ENCODE measurements at places on chromosomes 7 and 10. TPM values are rescaled to one million over a fixed set of nuclear protein-coding genes. Genes with fewer than 3 reads are reported as not detected.

- no peaks in the 10 kb centered on the region for H3K36me3 ChIP-seq
- H3K4me3 ChIP-seq: no peak overlapping the region
- no peaks in the 10 kb centered on the region for H3K4me1 ChIP-seq
- H3K27me3 ChIP-seq: no peaks in the 10 kb centered on the region
- DNase-seq: no peak
These were observed 32.6 kb upstream of the HABP2 start for GRCh38 chr10:113520261-113520660.

- H3K27me3 ChIP-seq: no peaks in the 10 kb centered on the region
- no peak overlapping the region for H3K4me3 ChIP-seq
- no peak overlapping the region for H3K27ac ChIP-seq
- no peak for DNase-seq
These were observed 53.4 kb downstream of the TSPAN15 start for GRCh38 chr10:69504576-69505250.

DNA sequence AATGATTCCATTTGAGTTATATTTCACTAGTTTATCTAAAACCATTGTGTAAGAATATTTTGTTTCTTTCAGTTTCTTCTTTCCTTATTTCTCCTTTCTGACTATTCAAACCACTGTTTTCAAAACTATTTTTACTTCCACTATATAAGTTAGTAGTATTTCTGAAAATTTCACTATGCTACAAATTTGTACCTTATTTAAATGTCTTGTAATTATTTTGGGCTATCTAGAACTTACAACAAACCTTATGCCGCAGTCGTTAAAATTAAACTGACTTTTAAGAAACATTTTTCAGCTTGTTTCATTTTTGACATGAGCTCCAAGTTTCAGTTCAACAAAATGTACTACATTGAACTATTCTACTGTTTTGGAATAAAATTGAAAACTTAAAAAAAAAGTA is 1.8 kb downstream of the TFEC start:
- peaks cover 7% of the 10 kb centered on the region for H3K27me3 ChIP-seq
- no peaks in the 10 kb centered on the region for H3K4me1 ChIP-seq
- H3K27ac ChIP-seq: no peak overlapping the region
- H3K4me3 ChIP-seq: no peak overlapping the region
- no peak for DNase-seq

GRCh38 chr10:17005621-17006566 is 123.7 kb downstream of the CUBN start:
- peaks cover 3% of the 10 kb centered on the region for H3K27me3 ChIP-seq
- no peak overlapping the region for H3K4me3 ChIP-seq
- DNase-seq: no peak
- H3K36me3 ChIP-seq: peaks cover 6% of the 10 kb centered on the region

DNA sequence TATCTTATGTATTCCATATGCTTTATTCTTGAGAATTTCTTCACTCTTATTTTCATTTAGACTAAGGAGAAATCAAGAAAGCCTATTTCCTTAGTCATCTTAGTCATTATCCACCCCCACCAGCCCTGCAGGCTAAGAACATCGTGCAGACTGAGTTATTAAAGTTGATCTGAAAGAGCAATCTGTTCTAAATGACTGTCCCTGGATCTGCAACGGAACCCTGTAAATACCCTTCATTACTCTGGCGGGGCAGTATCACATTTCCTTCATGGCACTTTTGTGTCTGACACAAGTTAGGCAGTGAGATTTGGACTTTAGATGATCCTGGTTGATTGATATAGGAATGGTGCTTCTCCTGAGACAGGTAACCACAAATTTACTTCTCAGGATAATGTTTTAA is 3.5 kb upstream of the MYPN start:
- no peak overlapping the region for H3K27ac ChIP-seq
- H3K27me3 ChIP-seq: peaks cover 15% of the 10 kb centered on the region
- no peak for DNase-seq
- no peaks in the 10 kb centered on the region for H3K4me1 ChIP-seq
- H3K4me3 ChIP-seq: no peak overlapping the region

GRCh38 chr10:100566561-100566960 is 30.8 kb downstream of the HIF1AN start:
- H3K4me1 ChIP-seq: peaks cover 16% of the 10 kb centered on the region
- peaks cover 27% of the 10 kb centered on the region for H3K27me3 ChIP-seq
- no peak overlapping the region for H3K4me3 ChIP-seq
- DNase-seq: no peak
- H3K36me3 ChIP-seq: peaks cover 3% of the 10 kb centered on the region

- DNase-seq: no peak
- H3K27me3 ChIP-seq: peaks cover 13% of the 10 kb centered on the region
- H3K4me3 ChIP-seq: no peak overlapping the region
- no peaks in the 10 kb centered on the region for H3K36me3 ChIP-seq
- no peaks in the 10 kb centered on the region for H3K4me1 ChIP-seq
These were observed 241.3 kb downstream of the KCNMA1 start for GRCh38 chr10:77396290-77396689.

DNA sequence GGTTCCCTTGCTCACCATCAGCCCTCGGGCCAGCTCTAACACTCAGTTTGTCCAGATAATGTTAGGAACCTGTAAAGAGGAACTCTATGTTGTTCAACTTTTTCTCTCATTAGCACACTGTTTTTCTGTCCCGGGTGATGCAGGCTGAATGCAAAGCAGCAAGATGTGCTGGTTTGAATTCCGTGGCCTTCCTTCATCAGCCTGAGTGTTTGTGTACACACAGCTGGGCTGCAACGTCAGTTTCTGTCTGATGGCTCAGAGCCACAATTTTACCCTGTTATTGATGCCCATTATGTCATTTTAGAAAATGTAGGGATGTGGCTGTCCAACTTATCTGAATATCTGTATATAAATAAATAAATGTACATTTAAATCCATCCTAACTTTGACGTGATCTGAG is 152.0 kb downstream of the PLPP4 start:
- H3K27me3 ChIP-seq: no peaks in the 10 kb centered on the region
- no peaks in the 10 kb centered on the region for H3K36me3 ChIP-seq
- no peak overlapping the region for H3K4me3 ChIP-seq

GRCh38 chr7:68682910-68683309 is 915.4 kb upstream of the AUTS2 start:
- H3K4me1 ChIP-seq: no peaks in the 10 kb centered on the region
- no peaks in the 10 kb centered on the region for H3K36me3 ChIP-seq
- no peak overlapping the region for H3K4me3 ChIP-seq
- no peak overlapping the region for H3K27ac ChIP-seq
- DNase-seq: no peak

DNA sequence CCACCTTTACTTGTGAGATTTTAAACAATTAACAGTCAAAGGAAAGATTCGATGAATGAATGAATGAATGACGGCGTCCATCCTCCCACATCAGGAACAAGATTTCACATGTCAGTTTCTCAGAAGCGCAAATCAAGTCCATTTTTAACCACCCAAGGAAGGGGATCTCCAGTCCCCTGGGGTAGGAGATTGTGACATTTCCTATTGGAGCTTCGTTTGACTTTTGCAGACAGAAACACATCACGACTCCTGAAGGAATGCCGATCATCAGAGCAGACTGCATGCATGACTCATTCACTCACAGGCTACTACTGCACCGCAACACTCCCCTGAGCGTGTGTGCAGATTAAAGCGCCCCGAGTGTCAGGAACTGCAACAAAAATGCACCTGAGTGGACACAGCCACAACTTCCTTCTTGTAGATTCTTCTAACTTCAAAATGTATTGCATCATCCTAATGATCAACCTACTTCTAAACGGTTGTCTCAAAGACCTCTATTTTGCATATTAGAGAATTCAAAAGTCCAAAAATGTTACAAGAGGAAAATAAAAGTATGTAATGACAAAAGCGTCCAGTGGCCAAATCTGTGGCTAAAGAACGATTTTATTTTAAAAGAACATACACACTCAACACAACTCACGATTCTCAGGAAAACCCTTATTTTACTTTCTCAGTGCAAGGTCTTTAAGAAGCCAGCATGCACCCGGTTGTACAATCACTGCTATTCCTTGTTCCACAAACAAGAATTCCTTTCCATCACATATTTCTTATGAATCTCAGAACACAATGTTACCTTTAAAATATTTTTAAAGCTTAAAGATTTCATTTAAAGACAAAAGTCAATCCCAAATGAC is 172.6 kb downstream of the FAM107B start:
- peak overlapping the region; percentile 99 for H3K4me3 ChIP-seq
- peak overlapping the region; percentile 77 for H3K27ac ChIP-seq
- H3K4me1 ChIP-seq: peaks cover 64% of the 10 kb centered on the region
- peaks cover 56% of the 10 kb centered on the region for H3K36me3 ChIP-seq

GRCh38 chr10:101067356-101068083 is 5.7 kb downstream of the KAZALD1 start:
- DNase-seq: peak; percentile 85
- no peak overlapping the region for H3K27ac ChIP-seq
- no peaks in the 10 kb centered on the region for H3K36me3 ChIP-seq

DNA sequence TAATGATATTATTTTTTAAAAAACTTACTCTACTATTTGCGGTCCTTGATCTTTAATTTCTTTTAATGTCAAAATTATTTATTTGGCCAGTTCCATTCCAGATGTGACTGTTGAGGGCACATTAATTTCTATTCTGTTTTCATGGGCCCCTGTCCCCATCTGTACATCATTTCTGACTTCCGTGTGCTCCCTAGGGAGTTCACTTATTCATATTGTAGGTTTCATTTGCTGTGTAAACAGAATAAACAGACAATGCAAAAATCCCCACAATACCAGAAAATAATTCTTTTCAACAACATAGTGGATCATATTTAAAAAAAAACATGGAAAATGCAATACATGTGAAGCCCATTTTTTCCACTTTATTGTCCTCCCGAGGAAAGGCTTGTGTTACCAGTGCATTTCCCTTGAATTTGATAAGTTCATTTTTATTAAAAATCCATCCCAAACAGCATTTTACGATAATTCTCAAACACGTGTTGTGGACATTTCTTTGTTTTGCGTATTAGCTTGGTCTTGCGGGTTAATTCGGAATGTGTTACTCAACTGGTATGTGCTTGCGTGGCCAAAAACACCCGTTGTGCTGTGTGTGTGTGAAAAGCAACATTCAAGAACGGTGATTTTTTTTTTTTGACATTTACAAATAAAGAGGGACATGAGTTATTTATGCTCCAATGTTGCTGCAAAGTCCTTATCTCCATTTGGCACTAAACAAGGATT is 138.4 kb downstream of the MGMT start:
- H3K27me3 ChIP-seq: no peaks in the 10 kb centered on the region
- no peak overlapping the region for H3K27ac ChIP-seq
- no peak for DNase-seq
- H3K4me3 ChIP-seq: no peak overlapping the region
- no peaks in the 10 kb centered on the region for H3K4me1 ChIP-seq

DNA sequence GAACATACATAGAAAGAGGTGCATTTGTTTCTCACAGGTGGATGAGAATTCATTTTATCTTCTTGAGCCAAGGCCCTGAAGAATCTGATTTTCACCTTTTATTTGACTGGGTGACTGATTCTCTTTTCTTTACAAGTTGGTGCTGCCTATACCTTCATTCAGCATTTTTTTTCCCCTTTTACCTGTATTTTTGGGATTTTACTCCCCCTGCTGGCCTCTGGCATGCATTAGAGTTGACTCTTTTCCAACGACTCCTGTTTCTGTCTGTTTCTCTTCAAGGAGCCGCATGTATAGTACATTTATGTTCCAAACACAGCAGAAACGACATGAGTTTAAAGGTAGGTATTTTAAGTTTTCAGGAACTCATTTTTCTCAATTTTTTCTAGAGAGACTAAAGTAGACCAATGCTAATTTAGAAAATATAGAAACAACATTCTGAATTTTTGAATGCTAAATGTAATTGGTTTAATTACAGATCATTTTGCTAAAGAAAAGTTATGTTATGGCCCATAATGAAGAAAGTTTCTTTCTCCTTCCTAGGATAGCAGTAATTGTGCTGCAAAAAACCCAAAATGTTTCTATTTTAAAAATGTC is 149.8 kb upstream of the HDAC9 start:
- no peaks in the 10 kb centered on the region for H3K4me1 ChIP-seq
- DNase-seq: peak; percentile 34
- H3K36me3 ChIP-seq: no peaks in the 10 kb centered on the region
- H3K4me3 ChIP-seq: no peak overlapping the region
- H3K27me3 ChIP-seq: peaks cover 4% of the 10 kb centered on the region
- H3K27ac ChIP-seq: no peak overlapping the region

- H3K27ac ChIP-seq: no peak overlapping the region
- peaks cover 50% of the 10 kb centered on the region for H3K27me3 ChIP-seq
- H3K4me1 ChIP-seq: peaks cover 8% of the 10 kb centered on the region
- no peak for DNase-seq
These were observed 39.4 kb upstream of the LEP start for GRCh38 chr7:128201690-128202085.

- no peak overlapping the region for H3K27ac ChIP-seq
- H3K4me3 ChIP-seq: no peak overlapping the region
- no peaks in the 10 kb centered on the region for H3K4me1 ChIP-seq
- DNase-seq: no peak
- no peaks in the 10 kb centered on the region for H3K36me3 ChIP-seq
These were observed 397.8 kb downstream of the EXOC4 start for GRCh38 chr7:133650487-133651300.

- H3K4me1 ChIP-seq: no peaks in the 10 kb centered on the region
- H3K36me3 ChIP-seq: no peaks in the 10 kb centered on the region
- no peak for DNase-seq
- peaks cover 20% of the 10 kb centered on the region for H3K27me3 ChIP-seq
These were observed 70.9 kb downstream of the WIPF3 start for GRCh38 chr7:29877196-29877595.

GRCh38 chr10:22002591-22003176 is 846 bp downstream of the DNAJC1 start:
- H3K4me3 ChIP-seq: peak overlapping the region; percentile 87
- peaks cover 4% of the 10 kb centered on the region for H3K36me3 ChIP-seq
- no peak for DNase-seq
- H3K27me3 ChIP-seq: peaks cover 13% of the 10 kb centered on the region
- H3K27ac ChIP-seq: peak overlapping the region; percentile 89

DNA sequence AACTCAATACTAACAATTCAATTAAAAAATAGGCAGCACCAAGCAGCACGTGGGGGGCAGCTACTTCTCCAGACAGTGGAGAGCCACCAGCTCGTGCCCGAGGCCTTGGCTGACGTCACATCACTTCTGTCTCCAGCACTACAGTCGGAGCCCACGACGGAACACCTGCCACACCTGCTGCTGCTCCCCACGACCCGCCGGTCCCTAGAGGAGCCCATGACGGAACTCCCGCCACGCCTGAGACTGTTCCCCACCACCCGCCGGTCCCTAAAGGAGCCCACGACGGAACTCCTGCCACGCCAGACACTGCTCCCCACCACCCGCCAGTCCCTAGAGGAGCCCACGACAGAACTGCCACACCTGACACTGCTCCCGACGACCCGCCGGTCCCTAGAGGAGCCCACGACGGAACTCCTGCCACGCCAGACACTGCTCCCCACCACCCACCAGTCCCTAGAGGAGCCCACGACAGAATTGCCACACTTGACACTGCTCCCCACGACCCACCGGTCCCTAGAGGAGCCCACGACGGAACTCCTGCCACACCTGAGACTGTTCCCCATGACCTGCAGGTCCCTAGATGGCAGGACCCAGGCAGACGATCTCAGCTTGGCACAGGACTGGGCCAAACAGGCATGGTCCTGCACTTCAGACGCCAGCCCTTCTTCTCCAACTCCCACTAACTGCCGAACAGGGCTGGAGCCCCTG is 258.0 kb downstream of the ELFN1 start:
- H3K4me1 ChIP-seq: peaks cover 45% of the 10 kb centered on the region
- DNase-seq: no peak
- peaks cover 35% of the 10 kb centered on the region for H3K36me3 ChIP-seq

Gene SPDYE16
- total RNA-seq: 0.16 TPM

Gene STEAP1
- not detected for total RNA-seq

Gene RBP3
- not detected for total RNA-seq

Gene C7orf57
- total RNA-seq: 0.10 TPM

Gene KCP
- total RNA-seq: not detected

Gene HGF
- not detected for total RNA-seq

All from activated CD8-positive, alpha-beta T cell treated with anti-CD3 and anti-CD28 coated beads, Interleukin-2, amount 10 ng/mL, durations not matched to agents 7 days and 5 days (primary cell).